ENCODE measurements at places on chromosomes 5 and 9. TPM values are rescaled to one million over a fixed set of nuclear protein-coding genes. Genes with fewer than 3 reads are reported as not detected.

Gene AGPAT2
- 67.2 TPM for total RNA-seq

Gene IGIP
- 0.65 TPM for total RNA-seq

Gene SLC6A3
- total RNA-seq, result not detected

Gene PCDHGC3
- total RNA-seq, result 36.5 TPM

Gene MARCOL
- not detected for total RNA-seq

Gene NFIB
- 8.2 TPM for total RNA-seq

Gene EQTN
- not detected for total RNA-seq

Gene CBY3
- total RNA-seq, result 0.81 TPM

Gene SVEP1
- 0.16 TPM for total RNA-seq

Gene LOX
- 63.2 TPM for total RNA-seq

Gene LAMC3
- total RNA-seq, result 1.1 TPM

Gene LMBRD2
- total RNA-seq, result 3.3 TPM

Gene TMEM252
- not detected for total RNA-seq

Gene PLAA
- total RNA-seq, result 31.4 TPM

Gene CTSL
- total RNA-seq, result 64.7 TPM
